ENCODE measurements at places on chromosomes 2 and 18. TPM values are rescaled to one million over a fixed set of nuclear protein-coding genes. Genes with fewer than 3 reads are reported as not detected.

Gene TSGA10
- total RNA-seq, result 7.8 TPM

Gene SCN7A
- total RNA-seq, result 17.2 TPM

Gene RND3
- total RNA-seq, result 115 TPM

Gene LYPD6B
- not detected for total RNA-seq

Gene GKN1
- not detected for total RNA-seq

Gene CRYGA
- not detected for total RNA-seq

Gene CUL3
- total RNA-seq, result 102 TPM

Gene CCDC102B
- total RNA-seq, result 12.3 TPM

Gene MRPS5
- total RNA-seq, result 41.3 TPM
